HFFc6 (cell line): ENCODE measurements at places on chromosomes 11 and 22. TPM values are rescaled to one million over a fixed set of nuclear protein-coding genes. Genes with fewer than 3 reads are reported as not detected.
A peak's percentile ranks its signal among the peaks of the same experiment; 100 is the strongest.

DNA sequence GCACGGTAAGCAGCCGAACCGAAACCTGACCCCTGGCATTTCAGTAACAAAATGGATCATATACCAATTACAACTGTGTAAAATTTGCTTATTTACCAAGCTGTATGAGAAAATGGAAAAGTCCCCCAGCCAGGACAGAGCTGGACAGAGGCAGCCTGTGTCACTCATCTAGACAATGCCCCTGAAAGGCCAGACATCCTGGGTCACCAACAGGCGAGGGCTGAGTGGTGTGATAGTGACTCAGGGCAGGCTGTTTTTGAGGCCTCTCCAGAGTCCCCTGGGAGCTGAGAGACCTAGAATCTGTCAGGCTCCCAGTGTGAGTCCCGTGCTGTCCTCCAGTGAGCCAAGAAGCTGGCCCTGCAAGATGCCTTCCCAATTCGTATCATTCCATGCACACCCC lies 680.4 kb downstream of the TBC1D22A start:
- DNase-seq, result no peak

DNA sequence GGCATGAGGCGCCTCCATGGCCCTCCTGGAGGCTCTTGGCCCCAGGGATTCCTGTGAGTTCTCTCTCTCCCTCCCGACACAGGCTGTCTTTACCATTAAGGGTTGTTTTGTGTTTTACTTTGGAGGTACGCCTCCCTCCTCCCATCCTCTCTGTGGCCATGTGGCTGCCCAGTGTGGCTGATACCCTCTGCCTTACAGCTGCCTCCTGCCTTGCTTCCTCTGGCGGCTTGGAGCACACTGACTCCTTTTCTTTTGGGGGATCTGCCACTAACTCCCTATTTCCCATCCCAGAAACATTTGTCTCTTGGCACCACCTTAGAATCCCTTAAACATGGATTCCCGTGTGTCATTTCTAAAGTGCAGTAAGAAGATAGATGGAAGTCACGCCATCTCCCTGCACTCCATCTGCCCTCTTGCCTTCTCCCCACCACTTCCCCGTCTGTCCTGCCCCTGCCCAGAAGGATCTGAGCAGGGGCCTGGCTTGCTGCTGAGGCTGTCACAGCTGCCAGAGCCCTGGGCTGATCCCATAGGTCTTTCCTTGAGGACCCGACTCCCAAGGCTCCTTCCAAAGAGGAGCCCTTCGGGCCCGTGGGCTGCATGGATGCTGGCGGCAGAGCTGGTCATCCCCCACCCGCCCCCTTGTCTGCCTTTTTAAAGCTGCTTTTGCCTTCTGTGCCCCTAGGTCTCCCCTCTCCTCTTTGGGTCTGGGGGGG lies 15.1 kb upstream of the ACR start:
- no peak for DNase-seq

- DNase-seq, result no peak
These were observed 561 bp downstream of the PGM2L1 start for GRCh38 chr11:74397501-74398243.

- DNase-seq, result no peak
These were observed 36.0 kb downstream of the SYT13 start for GRCh38 chr11:45250035-45250718.

- no peak for DNase-seq
These were observed 75.6 kb upstream of the HEPHL1 start for GRCh38 chr11:93945596-93945995.

GRCh38 chr11:13899603-13900002 lies 62.9 kb upstream of the SPON1 start:
- DNase-seq, result no peak

- no peak for DNase-seq
These were observed 7.4 kb upstream of the CDC42BPG start for GRCh38 chr11:64851831-64852351.

GRCh38 chr11:127059750-127060149 lies 59.2 kb upstream of the KIRREL3 start:
- DNase-seq, result peak; percentile 49

- no peak for DNase-seq
These were observed 17.6 kb downstream of the DDB1 start for GRCh38 chr11:61315260-61315659.

DNA sequence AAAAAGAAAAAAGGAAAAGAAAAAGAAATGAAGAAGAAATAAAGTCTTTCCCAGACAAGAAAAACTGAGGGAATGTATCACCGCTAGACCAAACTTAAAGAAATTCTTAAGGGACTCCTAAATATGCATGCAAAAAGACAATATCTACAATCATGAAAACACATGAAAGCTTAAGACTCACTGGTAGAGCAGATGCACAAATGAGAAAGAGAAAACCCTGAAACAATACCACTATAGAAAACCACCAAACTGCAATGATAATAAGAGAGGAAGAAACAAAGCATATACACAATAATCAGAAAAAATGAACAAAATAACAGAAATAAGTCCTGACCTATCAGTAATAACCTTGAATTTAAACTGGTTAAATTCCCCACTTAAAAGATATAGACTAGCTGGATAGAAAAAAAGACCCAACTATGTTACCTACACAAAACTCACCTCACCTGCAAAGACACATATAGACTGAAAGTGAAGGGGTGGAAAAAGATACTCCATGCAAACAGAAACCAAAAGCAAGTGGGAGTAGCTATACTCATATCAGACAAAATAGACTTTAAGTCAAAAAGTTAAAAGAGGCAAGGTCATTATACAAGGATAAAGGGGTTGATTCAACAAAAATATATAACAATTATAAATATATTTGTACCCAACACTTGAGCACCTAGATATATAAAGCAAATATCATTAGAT lies 61.3 kb upstream of the NARS2 start:
- no peak for DNase-seq

DNA sequence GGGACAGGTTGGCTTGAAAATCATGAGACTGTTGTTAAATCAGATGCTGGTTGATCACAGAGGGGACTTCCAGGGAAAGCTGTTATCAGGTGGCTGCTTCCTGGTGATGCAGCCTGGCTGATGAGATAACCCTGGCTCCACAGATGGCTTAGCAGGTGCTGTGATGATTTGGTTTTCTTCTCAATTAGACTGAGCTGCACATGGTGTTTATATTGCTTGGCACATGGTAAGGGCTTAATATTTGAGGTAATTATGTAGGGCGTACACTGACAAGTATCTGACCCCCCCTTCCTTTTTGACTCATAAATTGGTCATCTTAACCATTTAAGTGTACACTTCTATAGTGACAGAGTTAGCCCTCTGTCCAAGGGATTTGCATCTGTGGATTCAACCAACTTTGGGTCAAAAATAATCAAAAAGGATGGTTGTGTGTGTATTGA lies 7.0 kb downstream of the RPS3 start:
- DNase-seq, result peak; percentile 13

DNA sequence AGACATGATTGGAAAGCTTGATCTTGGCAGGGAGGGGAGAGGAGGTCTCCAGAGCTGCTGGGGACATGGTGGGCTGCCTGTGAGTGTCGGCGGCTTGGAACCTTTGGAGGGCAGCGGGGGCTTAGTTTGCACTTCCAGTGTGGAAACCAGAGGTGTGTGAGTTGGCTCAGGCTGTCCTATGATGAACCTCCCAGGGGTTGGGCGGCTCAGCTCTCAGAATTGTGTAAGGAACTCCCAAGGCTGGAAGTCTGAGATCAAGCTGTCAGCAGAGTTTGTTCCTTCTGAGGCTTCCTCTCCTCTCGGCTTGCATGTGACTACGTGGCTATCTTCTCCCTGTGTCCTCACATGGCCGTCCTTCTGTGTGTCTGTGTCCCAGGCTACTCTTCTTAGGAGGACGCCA lies 87.9 kb upstream of the B3GAT1 start:
- no peak for DNase-seq

DNA sequence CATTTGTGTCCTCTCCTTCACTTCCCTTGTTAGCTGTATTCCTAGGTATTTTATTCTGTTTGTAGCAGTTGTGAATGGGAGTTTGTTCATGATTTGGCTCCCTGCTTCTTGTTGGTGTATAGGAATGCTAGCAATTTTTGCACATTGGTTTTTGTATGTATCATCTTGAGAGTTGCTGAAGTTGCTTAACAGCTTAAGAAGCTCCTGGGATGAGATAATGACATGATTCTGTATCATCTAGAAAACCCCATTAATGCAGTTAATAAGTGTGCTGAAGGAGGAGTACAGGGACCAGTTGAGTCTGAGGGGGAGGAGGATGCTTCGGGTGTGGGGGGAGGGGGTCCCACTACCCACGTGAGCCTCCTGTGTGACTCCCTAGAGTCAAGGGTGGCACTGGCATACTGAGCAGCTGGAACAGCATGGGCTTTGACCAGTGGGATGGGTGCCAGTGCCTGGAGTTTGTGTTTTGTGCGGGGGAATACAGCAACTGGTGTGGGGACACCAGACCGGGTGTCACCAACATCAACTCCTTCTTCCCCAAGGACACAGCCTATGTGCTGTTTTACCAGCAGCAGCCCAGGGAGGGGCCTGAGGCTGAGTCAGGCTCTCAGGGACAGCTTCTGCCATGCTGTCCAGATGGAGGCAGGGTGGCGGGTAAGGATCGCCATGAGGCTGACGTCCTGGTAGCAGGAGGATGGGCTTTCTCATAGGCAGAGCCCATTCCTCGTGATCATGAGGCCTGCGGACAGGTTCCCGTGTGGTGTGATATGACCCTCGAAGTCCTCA lies 24.1 kb downstream of the USP35 start:
- DNase-seq, result peak; percentile 60

DNA sequence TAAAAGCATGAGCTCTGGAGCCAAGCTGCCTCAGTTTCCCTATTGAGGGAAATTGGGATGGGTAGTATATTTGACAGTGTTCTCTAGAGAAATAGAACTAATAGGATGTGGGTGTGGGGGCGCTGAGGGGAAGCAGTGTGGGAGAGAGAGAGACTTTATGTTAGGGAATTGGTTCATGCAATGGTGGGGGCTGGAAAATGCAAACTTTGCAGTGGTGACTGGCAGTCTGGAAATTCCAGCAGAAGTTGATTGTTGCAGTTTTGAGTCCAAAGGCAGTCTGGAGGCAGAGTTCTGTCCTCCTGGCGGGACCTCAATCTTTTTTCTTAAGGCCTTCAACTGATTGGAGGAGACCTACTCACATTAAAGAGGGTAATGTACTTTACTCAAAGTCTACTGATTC lies 59.4 kb upstream of the SYT13 start:
- no peak for DNase-seq

DNA sequence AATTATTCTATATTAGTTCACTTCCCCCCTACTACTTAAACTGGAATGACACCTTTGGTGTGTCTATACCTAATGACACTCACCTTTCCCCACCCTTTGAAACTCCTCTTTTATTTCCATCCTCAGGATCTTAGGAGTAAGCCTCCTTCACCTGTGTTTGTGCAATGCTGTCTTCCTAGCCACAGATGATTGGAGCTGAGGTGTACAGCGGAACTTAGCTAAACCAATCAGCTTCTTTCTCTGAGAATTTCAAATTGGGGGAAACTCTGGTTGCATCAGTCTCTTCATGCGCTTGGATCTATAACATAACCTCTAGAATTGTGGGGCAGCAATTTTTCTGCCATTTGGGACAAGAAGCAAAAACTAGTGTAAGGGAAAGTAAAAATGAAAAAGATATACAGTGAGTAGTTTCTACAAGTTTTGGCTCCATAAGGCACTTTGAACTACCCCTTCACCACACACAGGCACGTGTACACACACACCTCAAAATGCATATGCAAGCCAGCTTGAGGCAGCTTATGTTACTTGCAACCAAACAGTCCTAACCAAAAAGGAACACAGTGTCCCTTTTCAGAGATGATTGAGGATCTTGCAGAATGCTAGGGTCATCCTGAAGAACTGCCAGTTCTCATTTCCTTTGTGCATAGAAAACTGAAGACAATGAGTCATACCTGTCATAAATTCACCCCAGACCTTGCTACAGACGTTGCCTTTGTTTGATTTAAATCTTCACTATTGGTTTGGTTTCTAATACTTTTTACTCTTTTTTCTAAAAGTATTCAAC lies 36.0 kb upstream of the LDLRAD3 start:
- peak; percentile 25 for DNase-seq

- no peak for DNase-seq
These were observed 42.9 kb downstream of the KCNQ1OT1 start for GRCh38 chr11:2656859-2657258.

DNA sequence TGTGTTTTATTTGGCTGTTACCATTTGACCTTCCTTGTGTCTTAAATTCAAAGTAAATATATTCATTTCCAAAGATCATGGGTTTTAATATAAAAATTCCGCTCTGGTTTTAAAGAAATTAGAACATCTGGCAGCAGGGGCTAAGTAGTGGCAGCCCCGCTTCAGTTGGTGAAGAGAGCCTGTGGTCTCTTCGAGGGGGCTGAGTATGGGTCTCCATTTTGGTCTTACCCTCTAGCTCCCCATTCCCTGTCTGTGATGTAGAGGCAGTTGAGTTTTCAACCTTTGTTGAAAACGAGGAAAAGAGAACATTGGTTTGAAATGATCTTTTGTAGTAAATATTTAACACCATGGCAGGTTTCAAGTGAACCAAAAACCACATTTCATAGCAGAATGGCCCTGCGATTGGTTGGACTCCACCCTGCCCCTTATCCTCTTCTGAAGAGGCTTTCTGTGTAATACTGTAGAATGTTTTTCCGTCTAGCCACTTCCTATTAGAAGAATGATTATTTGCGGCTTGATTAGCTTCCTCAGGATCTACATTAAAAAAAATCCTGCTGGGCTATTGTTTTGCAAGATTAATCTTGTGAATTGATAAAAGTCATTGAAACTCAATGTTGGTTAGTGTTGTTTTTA lies 17.7 kb downstream of the APLP2 start:
- no peak for DNase-seq

DNA sequence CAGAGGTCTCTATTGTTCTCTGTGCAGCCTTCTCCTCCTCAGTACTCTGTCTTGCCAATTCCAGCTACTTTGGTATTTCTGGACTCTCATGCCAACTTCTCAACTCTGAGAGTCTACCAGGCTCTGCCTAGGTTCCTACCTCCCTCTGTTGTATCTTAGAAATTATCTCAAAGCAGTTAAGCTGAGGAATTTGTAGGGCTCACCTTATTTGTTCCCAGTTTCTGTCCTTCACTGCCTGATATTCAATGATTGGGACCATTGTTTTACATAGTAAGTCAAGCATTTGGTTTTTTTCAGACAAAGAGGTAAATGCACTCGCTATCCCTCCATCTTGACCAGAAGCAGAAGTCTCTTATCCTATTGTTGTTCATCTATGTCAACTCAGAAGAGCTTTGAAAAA lies 205.0 kb upstream of the PGR start:
- DNase-seq, result no peak

- DNase-seq, result no peak
These were observed 40.5 kb downstream of the IGLL5 start for GRCh38 chr22:22927888-22928665.

GRCh38 chr11:98056945-98057344 lies 963.8 kb upstream of the CNTN5 start:
- no peak for DNase-seq

The IGLL1 gene
- not detected in 3 replicates for total RNA-seq

The CRYBB2 gene
- 0.78 TPM in 1 of 3 replicates, not detected in the others for total RNA-seq

The DNAJB7 gene
- total RNA-seq, result not detected in 3 replicates

The NAGA gene
- 21.3 to 24.1 TPM (median 22.7 TPM) in 3 replicates for total RNA-seq

The MYOD1 gene
- total RNA-seq, result not detected in 2 replicates

The SPDYC gene
- not detected in 3 replicates for total RNA-seq

The PHOX2A gene
- total RNA-seq, result not detected in 3 replicates

The CLNS1A gene
- 91.5 to 100 TPM (median 95.0 TPM) in 3 replicates for total RNA-seq

The RFPL3 gene
- total RNA-seq, result not detected in 3 replicates

The CADM1 gene
- total RNA-seq, result not detected in 2 replicates

The ABCC8 gene
- total RNA-seq, result not detected in 3 replicates
